Stimulated activated CD4-positive, alpha-beta T cell treated with anti-CD3 and anti-CD28 coated beads, Interleukin-1b, Interleukin-23, amount 100 ng/mL, for 1 hour (primary cell): ENCODE measurements at places on chromosomes 11 and 22.

DNA sequence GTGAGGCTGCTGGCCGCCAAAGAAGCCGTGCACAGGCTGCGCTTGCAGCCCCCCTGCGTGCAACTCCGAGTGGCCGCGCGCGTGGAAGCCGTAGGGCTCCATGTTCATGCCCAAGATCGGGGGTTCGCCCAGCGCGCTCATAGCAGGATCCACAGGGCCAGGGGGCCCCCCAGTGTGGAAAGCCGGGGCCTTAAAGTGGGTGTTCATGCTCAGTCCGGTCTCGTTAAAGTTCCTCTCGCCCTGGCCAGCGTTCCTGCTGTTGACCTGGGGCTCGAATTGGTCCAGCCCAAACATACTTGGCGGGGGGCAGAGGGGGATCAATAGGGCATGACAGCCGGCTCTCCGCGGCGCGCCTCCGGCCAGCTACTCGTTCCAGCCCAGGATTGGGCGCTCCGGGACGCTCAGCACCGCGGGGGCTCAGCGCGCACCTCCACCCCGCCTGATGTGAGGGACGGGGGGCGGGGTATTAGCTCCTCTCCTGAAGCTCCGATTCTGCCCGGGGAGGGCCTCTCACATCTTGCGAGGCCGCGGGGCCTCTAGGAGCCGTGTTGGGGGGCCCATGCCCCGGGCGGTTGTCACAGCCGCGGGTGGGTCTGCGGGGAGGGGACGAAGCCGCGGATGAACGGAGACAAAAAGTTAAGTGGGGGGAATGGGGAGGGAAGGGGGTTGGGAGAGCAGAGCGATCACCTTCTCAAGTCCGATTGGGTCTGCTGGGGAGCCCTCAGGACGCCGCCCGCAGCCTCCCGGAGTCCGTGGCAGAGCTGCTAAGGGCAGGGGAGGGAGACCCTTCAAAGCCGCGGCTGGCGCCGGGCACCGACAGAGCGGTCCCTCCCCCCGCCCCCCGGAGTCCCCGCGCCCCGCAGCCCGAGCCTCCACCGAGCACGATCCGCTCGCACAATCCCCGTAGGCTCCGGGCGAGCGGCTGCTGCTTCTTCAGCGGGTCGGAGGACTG is 1.0 kb downstream of the MN1 start:
- no peak for DNase-seq

- DNase-seq: no peak
These were observed 48.2 kb upstream of the OR5P2 start for GRCh38 chr11:7844986-7845385.

DNA sequence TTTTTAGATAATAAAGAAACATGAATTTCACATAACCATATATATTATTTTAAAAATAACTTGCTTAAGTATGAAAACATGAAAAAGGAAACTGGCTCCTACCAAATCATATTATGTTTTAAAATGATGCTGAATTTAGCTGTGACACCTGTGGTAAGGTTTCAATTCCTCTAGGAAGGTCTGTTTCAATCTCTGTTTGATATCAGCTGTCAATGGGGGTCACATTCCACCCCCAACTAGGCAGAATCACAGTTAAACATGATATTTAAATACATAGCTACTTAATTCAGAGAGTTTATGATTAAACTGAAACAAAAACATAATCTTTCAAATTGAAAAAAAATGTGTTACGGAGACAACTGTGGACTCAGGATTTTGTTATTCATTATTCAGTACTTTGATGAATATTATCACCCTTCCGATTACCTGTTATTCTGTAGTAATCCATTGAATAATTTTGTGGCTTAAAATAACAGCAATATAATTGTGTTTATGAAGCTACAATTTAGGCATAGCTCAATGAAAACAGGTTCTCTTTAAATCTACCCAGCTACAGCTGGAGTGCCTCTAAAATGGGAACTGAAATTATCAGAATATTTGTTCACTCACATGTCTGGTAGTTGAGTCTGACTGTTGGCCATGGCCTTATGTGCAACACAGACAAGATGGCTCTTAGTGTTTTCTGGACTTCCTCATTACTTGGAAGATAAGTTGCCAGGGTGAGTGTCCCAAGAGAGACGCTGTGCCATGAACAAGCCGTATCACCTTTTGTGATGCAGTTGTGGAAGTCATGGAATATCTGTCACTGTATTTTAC is 244.6 kb upstream of the ANO3 start:
- DNase-seq: no peak

DNA sequence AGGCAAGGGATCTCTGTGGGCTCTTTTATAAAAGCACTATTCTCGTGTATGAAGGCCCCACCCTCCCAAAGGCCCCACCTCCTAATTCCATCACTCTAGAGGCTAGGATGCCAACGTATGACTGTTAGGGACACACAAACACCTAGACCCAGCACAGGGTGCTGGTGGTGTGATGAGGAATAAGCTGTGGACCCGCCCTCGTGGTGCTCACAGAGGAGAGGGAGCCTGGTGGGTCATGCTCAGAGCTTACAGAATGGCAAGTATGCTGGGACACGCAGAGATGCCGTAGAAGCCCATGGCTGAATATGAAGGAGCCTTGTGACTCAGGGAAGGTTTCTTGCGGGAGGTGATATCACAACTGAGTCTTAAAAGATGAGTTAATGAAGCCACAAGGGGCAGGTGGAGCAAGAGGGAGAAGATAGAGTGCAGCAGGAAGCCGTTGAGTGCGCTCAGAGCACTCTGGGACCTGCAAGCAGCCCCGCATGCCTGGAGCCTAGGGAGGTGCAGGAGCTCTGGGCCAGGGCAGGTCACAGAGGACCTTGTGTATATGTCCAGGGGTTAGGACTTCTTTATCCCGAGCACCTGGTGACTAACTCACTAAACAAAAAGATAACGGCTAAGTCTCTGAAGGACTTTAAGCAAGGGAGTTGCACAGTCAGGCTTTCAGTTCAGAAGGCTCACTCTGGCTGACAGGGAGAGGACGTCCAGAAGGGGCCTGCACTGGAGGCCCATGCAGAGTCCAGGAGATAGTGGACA is 160.9 kb downstream of the TRIM29 start:
- DNase-seq: no peak

DNA sequence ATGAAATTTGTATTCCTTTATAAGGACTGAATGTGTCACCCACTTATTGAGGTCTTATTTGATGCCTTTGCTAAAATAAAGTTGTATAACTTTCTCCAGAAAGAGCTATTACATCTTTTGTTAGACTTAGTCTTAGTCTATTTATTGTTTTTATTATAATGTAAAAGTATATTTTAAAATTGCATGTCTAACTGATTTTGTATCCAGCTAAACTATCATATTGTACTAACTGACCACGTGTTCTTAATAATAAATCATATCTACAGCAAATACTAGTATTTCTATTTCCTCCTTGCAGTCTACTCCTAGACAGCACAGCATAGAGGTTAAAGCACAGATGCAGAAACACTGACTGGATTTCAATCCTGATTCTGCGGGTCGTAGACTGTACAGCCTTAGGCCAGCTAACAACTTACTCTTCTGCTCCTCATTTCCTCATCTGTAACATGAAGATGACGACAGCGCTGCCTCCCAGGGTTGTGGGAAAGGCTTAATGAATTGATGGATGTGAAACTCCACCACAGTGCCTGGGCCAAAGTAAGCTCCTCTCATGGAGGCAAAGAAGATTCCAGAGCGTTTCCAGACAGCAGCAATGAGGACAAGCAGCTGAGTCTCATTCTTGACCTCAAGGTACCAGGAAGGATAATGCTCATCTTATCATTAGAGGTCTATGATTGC is 13.2 kb downstream of the IFITM10 start:
- no peak for DNase-seq
